ENCODE measurements at places on chromosomes 1 and 21.
A peak's percentile ranks its signal among the peaks of the same experiment; 100 is the strongest.

DNA sequence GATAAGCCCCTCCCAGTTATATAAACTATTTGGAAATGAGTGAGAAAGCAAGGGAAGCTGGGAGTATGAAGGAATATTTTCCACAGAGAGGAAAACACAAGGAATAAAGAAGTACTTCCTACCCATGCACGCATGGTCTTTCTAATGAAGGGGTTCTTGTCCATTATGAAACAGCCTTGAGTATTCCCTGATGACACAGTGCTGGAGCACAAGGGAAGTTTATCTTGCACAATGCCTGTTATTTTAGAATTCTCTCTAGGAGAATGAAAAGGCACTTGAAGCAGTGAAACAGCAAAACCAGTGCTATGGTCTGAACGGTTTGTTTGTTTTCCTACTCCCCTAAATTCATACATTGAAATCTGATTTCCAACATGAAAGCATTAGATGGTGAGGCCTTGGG lies 38.6 kb upstream of the ADAMTS1 start:
- DNase-seq, result no peak

- DNase-seq, result peak; percentile 37
These were observed at the start of gene SLC19A1 for GRCh38 chr21:45542242-45542666. Gene SLC19A1 (minus strand): TSS chr21:45542440. CDS start chr21:45537959, 4,481 bp downstream.

- no peak for DNase-seq
These were observed at the start of gene ZNF593OS for GRCh38 chr1:26171084-26172072. Gene ZNF593OS (minus strand): TSS chr1:26171832. CDS start chr1:26171661, 171 bp downstream.

- no peak for DNase-seq
These were observed 24.1 kb upstream of the NPHP4 start for GRCh38 chr1:6016191-6016865.

GRCh38 chr1:152871731-152872126 lies 6.4 kb upstream of the SMCP start:
- DNase-seq, result no peak

GRCh38 chr1:39574646-39575045 lies 1.9 kb downstream of the PABPC4 start:
- peak; percentile 31 for DNase-seq

DNA sequence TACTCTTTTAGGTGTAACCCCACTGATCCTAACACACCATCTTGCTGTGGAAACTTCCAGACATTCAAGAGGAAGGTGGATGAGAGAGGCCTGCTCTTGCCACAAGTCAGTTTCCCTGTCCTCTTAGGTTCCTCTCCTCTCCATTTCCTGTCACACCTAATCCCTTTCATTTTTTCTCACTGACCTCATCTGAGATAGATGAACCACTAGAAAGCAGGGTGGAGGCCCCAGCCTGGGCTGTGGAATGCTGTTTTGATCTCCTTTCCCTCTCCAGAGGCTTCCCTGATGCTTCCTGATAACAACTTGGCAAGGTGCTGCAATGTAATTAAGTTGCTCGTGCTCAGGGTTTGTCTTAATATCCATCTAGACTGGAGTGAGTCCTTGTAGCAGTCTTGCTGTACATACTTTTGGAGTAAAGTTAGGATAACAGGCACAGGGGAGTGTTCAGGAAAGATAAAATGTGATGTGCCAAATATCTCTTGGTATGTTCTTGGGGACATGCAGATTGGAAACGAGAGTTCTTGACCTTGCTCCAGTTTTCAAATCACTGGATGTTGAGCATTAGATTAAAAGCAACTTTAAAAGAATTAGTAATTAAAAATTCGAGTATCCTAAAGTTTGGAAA lies 11.2 kb downstream of the LRRC42 start:
- DNase-seq, result peak; percentile 99

GRCh38 chr1:150576367-150576711 lies 3.1 kb downstream of the MCL1 start:
- no peak for DNase-seq

- DNase-seq, result no peak
These were observed 18.0 kb upstream of the WDTC1 start for GRCh38 chr1:27216466-27216865.

- DNase-seq, result peak; percentile 11
These were observed 717.9 kb upstream of the CXADR start for GRCh38 chr21:16794950-16795349.

GRCh38 chr1:168372307-168372706 lies 91.6 kb downstream of the TBX19 start:
- DNase-seq, result no peak

- no peak for DNase-seq
These were observed 38.6 kb downstream of the LHX4 start for GRCh38 chr1:180268556-180269075.

DNA sequence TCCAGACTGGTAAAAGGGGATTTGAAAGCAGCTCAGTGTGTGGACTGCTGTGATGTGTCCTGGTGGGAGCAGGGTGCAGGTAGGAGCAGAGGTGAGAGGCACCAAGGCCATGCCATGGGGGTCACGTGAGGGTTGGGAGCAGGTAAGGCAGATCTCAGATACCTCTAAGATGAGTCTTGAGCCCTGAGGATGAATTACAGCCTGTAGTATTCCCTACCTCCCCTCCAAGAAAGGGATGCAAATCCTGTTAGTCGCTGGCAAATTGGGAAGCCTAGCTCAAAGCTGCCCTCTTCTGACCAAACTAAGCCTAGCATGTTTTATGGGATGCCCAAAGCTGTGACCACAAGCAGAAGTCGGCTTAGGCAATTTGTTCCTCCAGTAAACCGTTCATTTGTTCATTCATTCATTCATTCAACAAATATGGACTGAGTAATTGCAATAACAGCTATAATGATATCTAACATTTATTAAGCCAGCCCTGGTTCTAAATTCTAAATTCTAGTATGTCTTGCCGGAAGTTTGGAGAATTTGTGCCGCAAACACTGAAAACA lies 3.9 kb upstream of the NUAK2 start:
- DNase-seq, result peak; percentile 95

DNA sequence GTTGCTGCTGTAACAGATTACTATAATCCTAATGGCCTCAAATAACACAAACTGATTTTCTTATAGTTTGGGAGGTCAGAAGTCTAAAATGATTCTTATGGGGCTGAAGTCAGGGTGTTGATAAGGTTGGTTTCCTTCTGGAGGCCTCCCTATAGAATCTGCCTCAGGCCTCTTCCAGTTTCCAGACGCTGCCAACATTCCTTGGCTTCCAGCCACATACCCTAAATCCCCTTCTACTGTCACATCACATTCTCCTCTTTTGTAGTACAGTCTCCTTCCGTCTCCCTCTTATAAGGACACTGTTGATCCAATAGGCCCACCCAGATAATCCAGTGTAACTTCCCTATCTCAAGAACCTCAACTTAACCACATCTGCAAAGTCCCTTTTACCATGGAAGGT lies 145.3 kb upstream of the NCAM2 start:
- DNase-seq, result peak; percentile 5

- DNase-seq, result no peak
These were observed 7.9 kb downstream of the TFAP2E start for GRCh38 chr1:35580949-35581388.

DNA sequence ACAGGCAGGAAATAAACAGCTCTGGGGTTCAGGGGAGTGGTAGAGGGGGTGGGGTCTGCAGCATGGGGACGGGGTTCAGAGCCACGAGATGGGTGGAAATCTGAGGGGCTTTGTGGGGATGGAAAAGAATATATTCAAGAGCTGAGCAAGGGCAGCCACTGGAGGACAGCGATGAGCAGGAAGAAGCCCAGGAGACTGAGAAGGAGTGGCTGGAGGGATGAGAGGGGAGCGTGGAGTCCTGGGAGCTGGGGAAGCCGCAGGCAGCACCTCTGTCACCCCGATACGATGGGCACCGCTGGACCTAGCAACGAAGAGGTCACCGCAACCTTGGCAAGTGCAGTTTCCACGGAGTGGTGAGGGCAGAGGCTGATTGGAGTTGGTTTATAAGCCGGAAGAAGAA lies 10.0 kb upstream of the KCNAB2 start:
- DNase-seq, result no peak

- peak; percentile 62 for DNase-seq
These were observed 4.1 kb upstream of the AGTRAP start for GRCh38 chr1:11731691-11732283.

- DNase-seq, result peak; percentile 40
These were observed 219.8 kb upstream of the DUSP10 start for GRCh38 chr1:221961532-221962292.

GRCh38 chr1:116760487-116760886 lies 6.3 kb downstream of the CD2 start:
- no peak for DNase-seq

GRCh38 chr1:215497528-215497927 lies 69.6 kb upstream of the KCTD3 start:
- peak; percentile 4 for DNase-seq

DNA sequence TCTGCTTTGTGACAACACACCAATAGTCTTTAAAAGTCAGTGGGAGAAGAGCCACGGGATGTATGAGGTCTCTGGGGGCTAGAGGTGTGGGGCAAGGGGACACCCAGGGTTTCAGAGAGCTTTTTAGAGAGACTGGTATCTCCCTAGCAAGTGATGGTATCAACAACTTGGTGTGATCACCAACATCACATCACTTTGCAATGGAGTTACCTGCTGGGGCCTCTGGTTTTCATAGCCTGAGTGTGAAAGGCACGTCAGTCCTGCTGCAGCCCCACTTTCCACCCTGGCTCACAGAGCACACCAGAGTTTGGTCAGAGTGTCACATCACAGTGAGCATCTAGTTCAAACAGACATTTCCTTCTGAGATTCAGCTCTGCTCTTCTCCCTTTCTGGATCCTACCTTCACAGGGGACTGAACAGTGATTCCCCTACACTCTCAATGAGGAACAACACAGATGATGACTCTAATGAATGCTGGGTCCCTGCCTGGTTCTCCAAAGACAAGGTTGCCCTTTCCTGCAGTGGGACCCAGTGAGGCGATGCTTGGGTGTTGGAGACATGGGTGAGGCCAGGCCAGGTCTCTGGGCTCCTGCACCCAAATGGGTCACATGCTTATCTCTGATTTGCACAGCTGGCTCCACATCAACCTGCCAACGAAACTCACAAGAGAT lies 2.0 kb upstream of the MAN1C1 start:
- DNase-seq, result no peak

- DNase-seq, result peak; percentile 25
These were observed 57.6 kb upstream of the FMO3 start for GRCh38 chr1:171032822-171033702.

- DNase-seq, result no peak
These were observed 3.9 kb downstream of the RPS6KC1 start for GRCh38 chr1:213054733-213055591.

DNA sequence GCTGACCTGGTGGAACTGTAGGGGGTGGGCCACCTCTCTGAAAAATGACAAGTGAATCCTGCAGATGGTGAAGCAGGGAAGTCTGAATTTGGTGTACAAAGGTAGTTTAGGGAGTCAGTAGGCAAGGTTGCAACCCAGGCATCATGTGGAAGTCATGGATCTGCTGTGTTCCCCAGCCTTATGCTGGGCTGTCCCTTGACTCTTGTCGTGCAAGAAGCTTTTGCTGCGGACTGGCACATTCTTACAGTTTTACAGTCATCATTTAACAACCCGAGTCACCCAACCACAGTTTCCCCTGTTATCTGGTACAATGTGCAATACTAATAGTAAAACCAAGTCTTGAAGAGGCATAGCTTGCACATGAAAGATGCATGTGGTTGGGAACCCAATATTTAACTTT lies 13.2 kb downstream of the RHOU start:
- DNase-seq, result no peak

- DNase-seq, result peak; percentile 42
These were observed 30.1 kb downstream of the NTPCR start for GRCh38 chr1:232980355-232980978.

DNA sequence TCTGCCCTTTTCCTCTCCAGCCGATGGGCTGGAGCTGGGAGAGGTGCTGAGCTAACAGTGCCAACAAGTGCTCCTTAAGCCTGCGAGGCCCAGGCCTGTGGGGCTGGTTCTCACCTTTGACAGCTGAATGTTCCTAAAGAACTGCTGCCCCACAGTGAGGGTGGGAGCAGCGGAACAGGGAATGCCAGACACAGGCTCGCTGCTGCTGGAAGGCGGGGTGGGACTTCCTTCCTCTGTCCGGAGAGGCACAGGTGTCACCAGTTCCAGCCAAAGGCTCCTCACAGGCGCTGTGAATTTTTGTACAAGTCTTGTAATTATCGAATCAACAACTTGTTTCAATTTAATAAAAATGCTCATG lies 47.1 kb downstream of the COQ8A start:
- no peak for DNase-seq

GRCh38 chr1:163985700-163986099 lies 573.3 kb upstream of the PBX1 start:
- DNase-seq, result no peak

- DNase-seq, result peak; percentile 47
These were observed 85.7 kb downstream of the NRDC start for GRCh38 chr1:51792864-51793263.

- no peak for DNase-seq
These were observed 181.3 kb downstream of the KCTD3 start for GRCh38 chr1:215748431-215748830.

DNA sequence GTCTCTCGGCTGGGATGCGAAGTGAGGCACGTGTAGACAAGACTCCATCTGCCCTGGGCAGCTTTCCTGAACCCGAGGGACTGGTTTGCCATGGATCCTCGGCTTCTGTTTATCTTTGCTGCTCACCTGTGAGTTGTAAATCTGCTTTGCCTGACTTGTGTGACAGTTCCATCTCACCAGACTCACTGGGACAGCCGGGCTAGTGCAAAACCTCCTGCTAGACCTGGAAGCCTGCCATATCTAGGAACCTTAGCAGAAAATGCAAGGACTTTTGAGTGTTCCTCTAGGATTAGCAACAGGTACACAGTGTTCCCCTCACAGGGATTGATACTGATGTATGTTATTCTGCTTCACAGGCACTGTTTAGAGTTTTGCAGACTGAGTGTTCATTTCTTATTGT lies 218.6 kb downstream of the URB2 start:
- no peak for DNase-seq

- DNase-seq, result no peak
These were observed 1.0 kb downstream of the CCDC24 start for GRCh38 chr1:43992232-43992995.

- no peak for DNase-seq
These were observed 810 bp downstream of the RGS5 start for GRCh38 chr1:163201906-163202305.

GRCh38 chr1:213281640-213282301 lies 230.7 kb downstream of the RPS6KC1 start:
- peak; percentile 37 for DNase-seq

DNA sequence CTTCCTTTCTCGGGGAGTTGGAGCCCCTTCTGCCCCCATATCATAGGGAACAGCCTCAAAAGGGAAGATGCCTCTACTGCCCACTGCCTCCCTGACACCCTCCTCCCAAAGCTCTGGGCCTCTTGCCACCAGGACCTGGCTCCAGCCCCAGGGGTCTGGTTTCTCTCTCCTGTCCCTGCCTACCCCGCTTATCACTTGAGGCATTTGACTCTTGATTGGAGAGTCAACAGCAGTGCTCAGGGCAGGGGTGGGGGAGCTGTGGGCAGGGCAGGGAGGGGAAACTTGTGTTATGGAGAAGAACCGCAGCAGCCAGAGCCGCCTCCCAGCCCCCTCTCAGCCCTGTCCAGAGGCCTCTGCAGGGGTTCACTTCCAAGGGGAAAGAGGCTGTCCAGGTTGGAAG lies 573 bp downstream of the TRIM63 start:
- DNase-seq, result peak; percentile 65
